HCT116 (cell line): ENCODE measurements at places on chromosomes 2 and 18.
A peak's percentile ranks its signal among the peaks of the same experiment; 100 is the strongest.

DNA sequence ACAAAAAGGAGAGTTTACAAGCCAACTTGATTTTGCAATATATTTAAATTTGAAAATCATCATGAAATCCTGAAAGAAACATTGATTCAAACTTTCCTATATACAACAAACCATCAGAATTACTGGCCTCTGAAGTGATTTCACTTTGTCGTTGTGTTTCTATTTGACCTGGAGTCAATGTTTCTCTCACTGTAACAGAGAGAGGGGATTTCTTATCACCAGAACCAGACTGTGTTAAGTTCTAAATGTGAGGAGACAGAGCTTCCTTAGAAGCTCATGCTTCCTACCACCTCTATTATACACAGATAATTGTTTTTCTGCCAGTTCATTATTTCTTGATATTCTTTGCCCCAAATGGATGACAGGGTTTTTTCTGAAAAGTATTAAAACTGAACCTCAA, 245.0 kb upstream of the RND3 start:
- DNase-seq: no peak

DNA sequence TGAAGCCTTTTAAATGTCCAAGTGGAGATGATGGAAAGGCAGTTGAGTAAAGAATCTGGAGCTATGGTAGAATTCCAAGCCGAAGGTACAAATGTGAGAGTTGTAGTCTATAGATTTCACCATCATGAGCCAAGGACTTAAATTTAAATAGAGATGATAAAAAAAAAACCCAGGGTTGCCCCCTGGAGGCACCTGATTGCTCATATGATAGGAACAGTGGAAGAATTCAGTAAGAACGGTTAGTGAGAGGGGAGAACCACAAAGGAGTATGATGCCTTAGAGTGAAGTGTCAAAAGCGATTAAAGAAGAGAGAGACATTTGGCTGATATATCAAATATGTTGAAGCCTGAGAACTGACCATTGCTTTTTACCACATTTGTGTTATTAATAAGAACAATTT, 11.9 kb downstream of the NYAP2 start:
- no peak for DNase-seq

DNA sequence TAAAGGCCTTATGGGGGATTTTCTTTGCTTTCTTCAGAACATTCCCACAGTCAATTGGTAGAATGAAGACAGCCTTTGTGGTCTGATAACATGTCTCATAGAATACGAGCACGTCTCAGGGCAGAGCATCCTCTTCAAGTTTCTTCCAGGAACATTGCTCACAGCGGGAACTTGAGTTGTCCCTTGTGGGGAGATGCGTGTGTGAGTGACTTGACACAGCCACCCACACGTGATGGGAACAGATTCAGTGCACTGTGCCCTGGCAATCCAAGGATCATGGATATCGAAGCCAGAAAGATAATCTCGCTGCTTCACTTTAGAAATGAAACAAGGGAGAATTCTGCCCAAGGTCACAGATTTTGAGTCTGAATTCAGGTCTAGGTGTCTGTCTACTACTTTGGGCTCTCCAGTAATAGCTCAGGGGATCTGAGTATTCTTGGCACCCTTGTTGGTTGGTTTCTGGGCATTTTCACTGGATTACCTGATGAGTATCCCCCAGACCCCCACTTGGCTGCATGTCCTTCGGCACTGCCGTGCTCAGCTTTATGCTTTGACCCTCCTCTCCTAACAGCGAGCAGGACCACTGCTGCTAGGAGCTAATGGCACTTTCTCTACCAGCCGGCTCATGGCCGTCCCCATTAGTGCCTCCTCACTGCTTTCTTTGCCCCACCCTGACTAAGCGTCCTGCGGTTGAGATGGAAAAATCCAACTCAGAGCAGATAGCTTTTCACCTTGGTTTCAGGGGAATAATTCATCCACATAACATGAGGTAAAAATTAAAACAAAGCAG, 75.9 kb upstream of the FOSL2 start:
- no peak for DNase-seq

- no peak for DNase-seq
These were observed 17.5 kb upstream of the FAHD2A start for GRCh38 chr2:95384854-95385569.

DNA sequence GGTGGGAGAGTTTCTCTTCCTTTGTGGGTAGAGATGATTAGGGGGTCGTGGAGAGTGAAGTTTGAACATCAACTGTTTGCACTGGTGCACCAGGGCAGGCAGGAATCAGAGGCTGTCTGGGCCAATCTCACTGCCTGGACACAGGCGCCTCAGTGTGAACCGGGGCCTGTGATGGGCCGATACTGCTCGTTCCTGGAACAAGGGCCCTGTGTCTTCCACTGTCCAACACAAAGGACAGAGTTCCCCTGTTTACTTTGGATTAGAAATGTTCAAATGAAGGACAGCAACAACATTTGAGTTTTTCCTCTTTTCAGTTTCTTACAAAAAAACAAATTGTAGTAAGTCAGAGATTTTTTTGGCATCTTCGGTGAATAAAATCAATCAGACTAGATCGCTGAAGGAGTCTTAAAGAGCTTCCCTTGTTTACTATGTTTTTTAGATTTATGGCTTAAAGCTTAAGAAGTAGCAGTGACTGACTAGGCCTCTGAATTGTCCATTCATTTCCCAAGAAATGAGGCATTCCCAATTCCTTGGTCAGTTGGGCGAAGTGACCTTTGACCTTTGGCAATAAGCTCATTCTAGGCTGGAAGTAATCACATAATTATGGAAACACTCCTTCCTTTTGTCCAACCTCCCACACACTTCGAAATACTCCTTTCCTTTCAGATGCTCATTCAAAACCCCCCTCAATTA, 11.6 kb upstream of the TGFA start:
- DNase-seq: no peak

DNA sequence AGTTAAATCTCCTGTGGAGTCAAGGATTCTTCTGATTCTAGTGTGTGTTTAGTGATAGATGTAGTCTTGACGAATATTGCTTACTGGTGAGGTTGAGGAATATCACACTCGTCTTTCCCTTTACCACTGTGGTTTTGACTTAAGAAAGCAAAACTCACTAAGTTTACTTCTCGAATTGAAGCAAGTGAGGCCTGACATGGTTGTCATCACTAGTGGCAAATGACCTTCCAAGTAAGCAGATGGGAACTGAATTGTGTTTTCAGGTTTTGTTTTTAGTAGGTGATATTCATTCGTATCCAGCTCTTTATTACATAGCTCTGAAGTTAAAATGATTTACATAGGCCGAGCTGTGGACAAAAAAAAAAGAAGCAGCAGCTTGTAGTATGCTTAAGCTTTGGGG, 20.6 kb upstream of the DSG4 start:
- DNase-seq: no peak

DNA sequence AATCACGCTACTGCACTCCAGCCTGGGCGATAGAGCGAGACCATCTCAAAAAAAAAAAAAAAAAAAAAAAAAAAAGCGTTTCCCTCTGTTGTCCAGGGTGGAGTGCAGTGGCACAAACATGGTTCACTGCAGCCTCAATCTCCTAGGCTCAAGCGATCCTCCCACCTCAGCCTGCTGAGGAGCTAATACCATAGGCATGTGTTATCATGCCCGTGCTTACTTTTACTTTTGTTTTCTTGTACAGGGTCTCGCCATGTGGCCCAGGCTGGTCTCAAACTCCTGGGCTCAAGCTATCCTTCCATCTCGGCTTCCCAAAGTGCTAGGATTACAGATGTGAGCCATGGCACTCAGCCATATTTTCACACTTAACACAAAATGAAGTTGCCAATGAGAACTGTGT, 37.5 kb downstream of the PSME4 start:
- DNase-seq: no peak

GRCh38 chr2:235168174-235168979, 216.6 kb downstream of the SH3BP4 start:
- DNase-seq: no peak

- DNase-seq: no peak
These were observed 23.8 kb downstream of the SOWAHC start for GRCh38 chr2:109637749-109638570.

- DNase-seq: peak; percentile 31
These were observed 11.9 kb downstream of the GAL3ST2 start for GRCh38 chr2:241788572-241788971.

DNA sequence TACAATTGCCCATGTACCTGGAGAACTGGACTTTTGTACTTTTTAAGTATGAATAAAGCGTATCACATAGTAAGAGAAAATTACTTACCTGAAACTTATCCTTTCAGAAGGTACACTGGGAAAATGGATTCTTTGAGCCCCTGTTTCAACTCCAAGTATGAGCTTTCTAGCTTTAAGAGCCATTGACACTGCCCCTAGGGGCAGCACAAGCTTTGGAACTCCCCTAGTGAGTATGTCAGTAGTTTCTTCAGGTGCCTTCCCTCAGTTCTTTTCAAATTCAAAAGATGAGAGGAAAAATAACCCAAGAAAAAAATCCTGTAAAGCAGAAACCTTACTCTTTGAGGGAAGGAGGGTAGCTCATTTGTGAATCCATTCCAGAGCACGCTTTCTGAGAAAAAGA, 124.1 kb downstream of the MEMO1 start:
- peak; percentile 22 for DNase-seq

DNA sequence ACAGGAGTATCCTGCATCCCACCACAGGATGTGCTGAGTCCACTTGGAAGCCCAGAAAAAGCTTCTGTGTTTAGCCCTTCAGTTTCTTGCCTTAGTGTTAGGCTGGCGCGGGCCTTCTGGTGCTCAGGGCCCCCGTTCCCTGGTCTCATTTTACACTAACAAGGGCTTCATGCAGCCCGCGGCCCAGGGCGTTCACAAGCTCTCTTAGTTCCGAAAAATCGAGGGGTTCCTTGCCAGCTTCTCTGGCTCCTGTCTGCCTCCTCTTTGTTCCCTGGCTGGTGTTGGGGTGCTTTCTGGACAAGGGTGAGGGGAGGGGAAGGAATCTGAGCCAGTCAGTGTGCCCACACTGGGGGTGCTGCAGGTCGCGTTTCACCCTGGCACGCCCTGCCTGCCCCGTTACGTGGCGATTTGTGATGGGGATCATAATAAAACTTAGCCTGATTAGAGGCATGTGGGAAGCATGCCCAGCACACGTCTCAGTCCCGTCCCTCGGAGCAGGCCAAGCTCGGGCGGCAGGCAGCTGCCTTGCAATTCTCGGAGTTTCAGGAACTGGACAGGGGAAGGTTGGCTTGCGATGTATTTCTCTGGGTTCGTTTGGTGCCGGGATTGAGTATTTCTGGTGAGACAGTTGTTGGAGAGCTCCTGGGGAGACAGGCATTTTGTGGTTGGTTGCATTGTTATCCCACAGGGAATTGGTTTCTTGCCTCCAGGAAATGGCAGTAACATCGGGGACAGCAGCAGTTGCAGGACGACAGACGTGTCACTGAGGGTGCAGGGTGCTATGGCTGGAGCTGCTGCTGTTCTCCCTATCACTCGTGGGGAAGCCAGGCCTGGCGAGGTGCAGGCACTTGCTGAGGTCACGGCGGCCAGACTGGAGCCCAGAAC, 22.9 kb downstream of the SH3BP4 start:
- no peak for DNase-seq

- DNase-seq: no peak
These were observed 100.1 kb upstream of the MAP2 start for GRCh38 chr2:209323738-209324137.

- no peak for DNase-seq
These were observed 191.9 kb downstream of the RND3 start for GRCh38 chr2:150295544-150295943.

- DNase-seq: no peak
These were observed 168.7 kb upstream of the HDAC4 start for GRCh38 chr2:239569401-239570090.

DNA sequence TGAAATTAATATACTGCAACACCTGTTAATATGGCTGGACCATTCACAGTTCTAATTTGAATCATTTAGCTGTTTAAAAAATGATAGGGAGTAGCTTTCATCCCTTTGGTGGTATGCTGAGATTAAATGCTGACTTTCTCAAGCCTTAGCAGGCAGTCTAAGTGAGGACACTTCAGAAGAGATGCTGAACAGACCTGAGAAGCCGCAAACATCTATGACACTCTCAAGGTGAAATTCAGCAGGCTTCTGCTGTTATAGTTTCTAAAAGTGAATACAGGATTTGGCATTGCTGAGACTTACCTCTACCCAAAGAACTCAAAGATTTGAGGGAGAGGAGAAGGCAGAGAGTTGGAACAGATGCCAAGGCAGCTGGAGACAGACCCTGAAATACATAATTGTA, 431.2 kb upstream of the FAM98A start:
- DNase-seq: no peak

- peak; percentile 62 for DNase-seq
These were observed 88.5 kb downstream of the DYNAP start for GRCh38 chr18:54679318-54680149.

DNA sequence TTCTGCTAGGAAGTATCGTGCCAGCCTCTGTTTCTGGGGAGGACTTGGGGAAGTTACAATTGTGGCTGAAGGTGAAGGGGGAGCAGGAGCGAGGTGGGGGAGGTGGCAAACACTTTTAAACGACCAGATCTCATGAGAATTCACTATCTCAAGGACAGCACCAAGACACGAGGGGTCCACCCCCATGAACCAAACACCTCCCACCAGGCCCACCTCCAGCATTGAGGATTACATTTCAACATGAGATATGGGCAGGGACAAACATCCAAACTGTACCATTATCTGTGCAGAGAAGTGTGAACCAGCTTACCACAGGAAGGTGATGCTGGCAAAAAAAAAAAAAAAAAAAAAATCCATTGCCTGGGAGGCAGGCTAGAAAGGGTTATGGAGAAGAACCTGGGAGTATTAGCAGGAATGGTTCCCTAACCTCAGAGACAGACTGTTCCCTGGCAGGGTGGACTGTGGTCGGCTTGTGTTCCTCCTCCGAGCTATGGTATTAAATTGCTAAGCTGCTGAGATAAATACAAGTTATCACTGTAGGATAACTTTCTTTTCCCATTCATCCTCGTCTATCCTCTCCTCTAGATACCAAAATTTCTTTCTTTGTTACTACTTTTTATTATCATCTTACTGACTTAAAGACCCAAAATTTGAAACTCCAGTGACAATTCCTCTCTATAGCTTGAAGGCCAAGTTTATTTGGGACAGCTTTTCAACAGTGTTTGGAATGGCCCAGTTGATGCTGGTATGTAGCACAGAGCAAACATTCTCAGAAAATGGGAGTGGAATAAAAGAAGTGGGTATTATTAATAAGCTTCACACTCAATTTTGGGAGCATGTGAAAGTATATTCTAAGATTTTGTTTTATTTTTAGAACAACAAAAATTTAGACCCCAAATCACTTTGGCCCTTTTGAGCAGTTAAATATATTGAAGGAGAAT, 73.7 kb upstream of the MAP3K20 start:
- DNase-seq: no peak

- DNase-seq: no peak
These were observed 916 bp upstream of the PDCD1 start for GRCh38 chr2:241859436-241860183.

- DNase-seq: no peak
These were observed 43.9 kb downstream of the PAX8 start for GRCh38 chr2:113234721-113235346.

GRCh38 chr2:160912276-160912675, 248.0 kb upstream of the TANK start:
- no peak for DNase-seq

- no peak for DNase-seq
These were observed 171.1 kb downstream of the ZEB2 start for GRCh38 chr2:144348846-144349245.

GRCh38 chr18:24543795-24544498, 83.5 kb downstream of the HRH4 start:
- DNase-seq: peak; percentile 22

- DNase-seq: peak; percentile 76
These were observed 97.2 kb downstream of the DTNA start for GRCh38 chr18:34807106-34807796.
